ENCODE measurements at places on chromosomes 3 and 15. TPM values are rescaled to one million over a fixed set of nuclear protein-coding genes. Genes with fewer than 3 reads are reported as not detected.

DNA sequence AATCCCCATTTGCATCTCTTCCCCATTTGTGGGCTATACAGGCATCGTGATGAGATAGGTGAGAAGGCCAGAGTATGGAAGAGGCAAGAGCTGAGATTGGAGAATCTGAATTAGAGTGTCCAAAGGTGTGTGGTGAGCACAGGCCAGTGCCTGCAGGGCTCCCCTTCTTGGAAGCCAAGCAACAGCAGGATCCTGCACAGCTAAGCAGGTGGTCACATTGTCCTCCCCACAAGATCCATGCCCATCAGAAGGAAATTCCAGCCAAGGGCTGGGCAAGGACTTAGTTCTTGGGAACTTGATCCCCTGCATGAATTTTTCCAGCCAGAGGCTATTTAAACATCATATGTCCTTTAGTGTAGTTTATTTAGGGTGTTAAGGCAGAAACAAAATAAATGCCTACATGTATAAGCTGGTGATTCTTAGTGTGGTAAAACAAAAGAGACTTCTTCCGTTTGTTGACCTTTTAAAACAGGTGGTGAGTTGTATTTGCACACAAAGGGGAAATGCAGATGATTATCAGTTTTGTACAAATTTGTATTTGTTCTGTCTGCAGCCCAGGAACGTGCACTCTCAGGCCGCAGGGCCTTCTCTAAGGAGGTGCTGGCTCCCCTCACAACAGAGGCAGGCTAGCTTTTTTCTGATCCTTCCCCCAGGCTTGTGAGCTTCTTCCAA, 110.2 kb downstream of the PLCL2 start:
- no peaks in the 10 kb centered on the region for H3K36me3 ChIP-seq
- no peaks in the 10 kb centered on the region for H3K27me3 ChIP-seq
- H3K4me1 ChIP-seq = no peaks in the 10 kb centered on the region
- no peak overlapping the region for H3K27ac ChIP-seq
- no peak for DNase-seq

DNA sequence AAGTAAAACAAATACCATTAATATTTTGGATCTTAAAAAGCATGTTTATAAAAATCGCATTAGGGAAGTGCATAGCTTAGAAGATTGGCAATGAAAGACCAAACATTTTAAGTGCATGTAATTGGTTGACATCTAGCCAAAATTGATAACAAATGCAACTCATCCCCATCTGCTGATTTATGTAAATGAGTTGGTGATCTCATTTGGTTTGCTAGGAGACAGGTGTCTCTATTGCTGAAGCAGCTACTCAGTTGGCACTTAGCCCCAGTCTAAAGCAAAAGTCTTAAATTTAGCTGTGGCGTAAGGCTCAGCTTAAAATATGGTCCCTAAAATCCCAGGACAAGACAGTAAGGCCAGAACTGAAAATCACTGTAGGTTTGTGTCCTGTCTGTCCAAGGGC, 113.5 kb upstream of the CHL1 start:
- H3K36me3 ChIP-seq = no peaks in the 10 kb centered on the region
- no peaks in the 10 kb centered on the region for H3K4me1 ChIP-seq
- H3K27ac ChIP-seq = no peak overlapping the region
- H3K27me3 ChIP-seq = no peaks in the 10 kb centered on the region
- H3K4me3 ChIP-seq = no peak overlapping the region

DNA sequence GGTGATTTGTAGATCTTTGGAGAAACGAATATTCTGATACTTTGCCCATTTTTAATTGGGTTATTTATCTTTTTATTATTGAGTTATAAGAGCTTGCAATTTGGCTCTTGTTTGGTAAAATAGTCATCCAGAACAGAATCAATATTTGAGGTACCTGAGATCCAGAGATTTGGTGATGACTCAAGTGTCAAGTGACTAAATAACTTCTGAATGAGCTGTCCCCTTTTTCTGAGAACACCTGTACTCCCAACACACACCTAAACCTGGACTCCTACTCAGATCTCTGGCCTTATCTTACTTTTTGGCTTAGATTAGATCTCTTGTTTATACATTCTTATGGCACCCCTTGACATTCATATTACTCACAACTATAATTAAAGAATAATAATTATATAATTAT, 3.1 kb upstream of the TRA2B start:
- no peak overlapping the region for H3K27ac ChIP-seq
- H3K4me3 ChIP-seq = no peak overlapping the region
- no peak for DNase-seq
- H3K36me3 ChIP-seq = no peaks in the 10 kb centered on the region

GRCh38 chr3:149247929-149248691, 26.5 kb upstream of the CP start:
- H3K27me3 ChIP-seq = no peaks in the 10 kb centered on the region
- DNase-seq = peak; percentile 33
- H3K36me3 ChIP-seq = no peaks in the 10 kb centered on the region
- H3K4me3 ChIP-seq = no peak overlapping the region

DNA sequence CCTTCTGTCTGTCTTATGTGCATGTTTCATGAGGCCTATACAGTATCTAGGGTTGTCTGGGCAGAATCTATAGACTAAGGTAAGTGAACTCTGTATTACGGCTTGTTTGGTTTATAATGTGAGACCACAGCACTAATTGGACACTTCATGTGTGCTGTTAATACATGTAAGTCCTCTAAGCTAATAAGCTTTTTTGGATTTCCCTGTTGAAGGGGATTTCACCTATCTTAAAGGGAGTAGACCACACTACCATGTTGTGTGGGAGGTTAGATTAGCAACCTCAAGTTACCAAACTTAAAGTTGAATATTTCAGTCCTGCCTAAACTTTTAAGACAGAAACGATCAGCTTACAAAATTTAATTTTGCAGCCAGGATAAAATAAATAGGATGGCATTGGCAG, 189.8 kb upstream of the GOLIM4 start:
- H3K27me3 ChIP-seq = no peaks in the 10 kb centered on the region
- H3K27ac ChIP-seq = no peak overlapping the region
- H3K4me3 ChIP-seq = no peak overlapping the region
- H3K36me3 ChIP-seq = no peaks in the 10 kb centered on the region

GRCh38 chr3:100063929-100064461, 50.3 kb downstream of the FILIP1L start:
- no peak overlapping the region for H3K27ac ChIP-seq
- no peak overlapping the region for H3K4me3 ChIP-seq
- DNase-seq = no peak

- H3K36me3 ChIP-seq = no peaks in the 10 kb centered on the region
- no peaks in the 10 kb centered on the region for H3K27me3 ChIP-seq
- H3K27ac ChIP-seq = no peak overlapping the region
- DNase-seq = no peak
- H3K4me1 ChIP-seq = peaks cover 10% of the 10 kb centered on the region
- no peak overlapping the region for H3K4me3 ChIP-seq
These were observed 26.3 kb downstream of the ALS2CL start for GRCh38 chr3:46667061-46667621.

DNA sequence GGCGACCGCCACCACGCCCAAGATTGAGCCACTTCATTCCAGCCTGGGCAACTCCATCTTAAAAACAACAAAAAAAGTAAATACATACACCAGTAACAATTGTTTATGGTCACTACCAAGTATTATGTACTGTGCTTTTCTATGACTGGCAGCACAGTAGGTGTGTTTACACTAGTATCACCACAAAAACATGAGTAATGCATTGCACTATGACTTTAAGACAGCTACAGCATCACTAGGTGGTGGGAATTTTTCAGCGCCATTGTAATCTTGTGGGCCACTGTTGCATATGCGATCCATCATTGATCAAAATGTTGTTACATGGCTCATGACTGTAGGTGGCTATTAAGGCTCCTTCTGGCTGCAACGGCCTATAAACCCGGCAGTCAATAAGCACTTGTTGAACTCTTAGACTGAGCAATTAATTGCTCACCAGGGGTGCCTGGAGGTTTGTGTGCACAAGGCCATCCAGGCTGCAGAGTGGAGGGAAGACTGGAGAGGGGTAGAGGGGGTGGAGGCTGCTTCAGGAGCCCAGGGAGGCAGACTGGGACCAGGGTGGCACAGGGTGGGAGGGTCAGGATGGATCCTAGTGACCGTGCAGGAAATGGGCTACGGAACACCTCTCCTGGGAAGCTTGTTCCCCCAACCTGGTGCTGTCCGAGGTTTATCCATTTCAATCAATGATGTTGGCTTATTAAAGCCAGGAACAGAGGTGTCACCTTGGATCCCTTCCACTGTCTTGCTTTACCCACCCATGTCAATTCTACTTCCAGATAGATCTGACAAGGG, 17.9 kb upstream of the COPG1 start:
- peak; percentile 48 for DNase-seq
- H3K4me1 ChIP-seq = peaks cover 25% of the 10 kb centered on the region
- no peak overlapping the region for H3K4me3 ChIP-seq

DNA sequence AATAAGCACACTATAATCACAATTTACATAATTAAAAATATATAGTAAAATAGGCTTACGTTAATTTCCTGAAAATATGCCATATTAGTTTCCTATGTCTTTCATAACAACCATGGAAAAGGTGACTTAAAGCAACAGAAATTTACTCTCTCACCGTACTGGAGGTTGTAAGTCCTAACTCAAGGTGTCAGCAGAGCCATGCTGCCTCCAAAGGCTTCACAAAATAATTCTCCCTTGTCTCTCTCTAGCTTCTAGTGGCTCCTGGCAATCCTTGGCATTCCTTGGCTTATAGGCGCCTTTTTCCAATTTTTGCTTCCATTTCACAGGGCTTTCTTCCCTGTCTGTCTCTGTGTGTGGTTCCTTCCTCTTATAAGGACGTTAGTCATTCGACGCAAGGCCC, 7.6 kb downstream of the SI start:
- H3K4me3 ChIP-seq = no peak overlapping the region
- H3K36me3 ChIP-seq = no peaks in the 10 kb centered on the region
- no peak for DNase-seq
- H3K27ac ChIP-seq = no peak overlapping the region

DNA sequence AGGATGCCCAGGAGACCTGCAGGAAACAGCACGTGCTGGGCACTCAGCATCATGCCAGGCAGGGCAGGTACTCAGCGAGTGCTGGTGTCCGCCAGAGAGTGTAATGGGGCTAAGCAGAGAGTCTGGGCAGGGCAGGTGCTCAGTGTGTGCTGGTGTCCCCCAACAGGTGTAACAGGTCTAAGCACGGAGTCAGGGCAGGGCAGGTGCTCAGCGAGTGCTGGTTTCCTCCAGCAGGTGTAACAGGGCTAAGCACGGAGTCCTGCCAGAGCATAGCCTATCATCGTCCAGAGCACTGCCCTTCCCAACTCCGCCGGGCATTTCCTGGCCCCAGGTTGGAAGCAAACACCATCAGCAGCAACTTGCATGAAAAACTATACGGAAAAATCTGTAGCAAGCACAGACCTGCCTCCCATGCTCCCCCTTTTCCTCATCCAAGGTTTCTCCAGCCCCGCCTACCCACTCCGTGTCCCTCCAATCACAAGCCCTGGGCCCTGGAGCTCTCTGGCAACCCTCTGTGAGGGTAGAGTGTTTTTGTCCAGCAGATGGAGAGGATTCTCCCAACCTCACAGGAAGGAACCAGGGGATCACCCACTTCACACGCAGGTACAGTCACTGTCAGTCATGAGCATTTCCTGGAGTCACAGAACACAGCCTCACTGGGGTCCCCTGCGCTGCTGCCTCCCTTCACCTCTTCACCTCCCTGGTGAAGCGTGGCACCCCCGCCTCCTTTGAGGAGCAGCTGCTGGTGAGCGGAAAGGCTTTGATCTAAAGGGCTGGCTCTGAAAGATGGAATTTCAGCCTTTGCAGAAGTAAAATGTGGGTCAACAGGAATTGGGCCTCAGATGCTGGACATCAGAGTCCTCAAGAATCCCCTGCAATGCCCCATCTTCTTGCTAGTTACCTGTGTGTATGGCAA, 302.5 kb downstream of the OCA2 start:
- no peak overlapping the region for H3K27ac ChIP-seq
- no peaks in the 10 kb centered on the region for H3K27me3 ChIP-seq
- H3K4me1 ChIP-seq = no peaks in the 10 kb centered on the region
- H3K4me3 ChIP-seq = no peak overlapping the region
- DNase-seq = no peak
- no peaks in the 10 kb centered on the region for H3K36me3 ChIP-seq

Gene ARID3B
- 18.5 TPM for total RNA-seq

Gene MRAS
- 81.8 TPM for total RNA-seq

Data from astrocyte (in vitro differentiated cells and primary cell).